ENCODE measurements at places on chromosomes 4 and X.

- DNase-seq: no peak
Observed at GRCh38 chr4:75686346-75686745, 13.1 kb upstream of the G3BP2 start.

DNA sequence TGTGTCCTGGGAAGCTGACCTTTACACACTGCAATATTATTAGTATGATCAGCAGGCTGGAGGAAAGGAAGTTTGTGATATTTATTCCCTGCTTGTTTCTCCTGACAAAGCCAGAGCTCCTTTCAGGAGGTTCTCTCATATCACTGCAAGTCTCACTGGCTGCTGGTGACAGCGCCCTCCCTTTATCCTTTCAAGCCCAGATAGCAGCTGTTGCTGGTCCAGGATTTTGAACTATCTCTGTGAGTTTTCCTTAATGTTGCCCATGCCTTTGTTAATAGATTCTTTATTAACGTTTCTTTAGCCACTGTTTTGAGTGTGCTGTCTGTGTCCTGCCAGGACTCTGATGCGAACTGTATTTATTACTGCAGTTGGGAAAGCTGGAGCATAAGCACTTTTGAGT, 518.7 kb downstream of the C4orf33 start:
- DNase-seq: no peak

- DNase-seq: no peak
Observed at GRCh38 chr4:97404876-97405523, 738.3 kb downstream of the STPG2 start.

DNA sequence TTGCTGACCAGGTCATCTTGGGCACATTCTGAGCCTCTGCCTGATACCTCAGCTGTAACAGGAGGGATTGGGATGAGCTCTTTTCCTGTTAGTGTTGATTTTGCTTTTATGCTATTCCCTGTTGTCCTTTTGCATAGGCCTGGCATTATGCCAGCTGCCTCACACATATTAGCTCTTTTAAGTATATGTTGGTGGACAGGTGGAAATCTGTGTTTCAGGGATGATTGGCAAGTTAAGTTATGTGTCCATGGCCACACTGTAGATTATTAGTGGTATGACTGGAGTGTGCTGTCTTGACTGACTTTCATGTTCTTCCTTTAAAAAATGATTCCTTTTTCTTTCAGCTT, 28.9 kb downstream of the NSD2 start:
- no peak for DNase-seq

DNA sequence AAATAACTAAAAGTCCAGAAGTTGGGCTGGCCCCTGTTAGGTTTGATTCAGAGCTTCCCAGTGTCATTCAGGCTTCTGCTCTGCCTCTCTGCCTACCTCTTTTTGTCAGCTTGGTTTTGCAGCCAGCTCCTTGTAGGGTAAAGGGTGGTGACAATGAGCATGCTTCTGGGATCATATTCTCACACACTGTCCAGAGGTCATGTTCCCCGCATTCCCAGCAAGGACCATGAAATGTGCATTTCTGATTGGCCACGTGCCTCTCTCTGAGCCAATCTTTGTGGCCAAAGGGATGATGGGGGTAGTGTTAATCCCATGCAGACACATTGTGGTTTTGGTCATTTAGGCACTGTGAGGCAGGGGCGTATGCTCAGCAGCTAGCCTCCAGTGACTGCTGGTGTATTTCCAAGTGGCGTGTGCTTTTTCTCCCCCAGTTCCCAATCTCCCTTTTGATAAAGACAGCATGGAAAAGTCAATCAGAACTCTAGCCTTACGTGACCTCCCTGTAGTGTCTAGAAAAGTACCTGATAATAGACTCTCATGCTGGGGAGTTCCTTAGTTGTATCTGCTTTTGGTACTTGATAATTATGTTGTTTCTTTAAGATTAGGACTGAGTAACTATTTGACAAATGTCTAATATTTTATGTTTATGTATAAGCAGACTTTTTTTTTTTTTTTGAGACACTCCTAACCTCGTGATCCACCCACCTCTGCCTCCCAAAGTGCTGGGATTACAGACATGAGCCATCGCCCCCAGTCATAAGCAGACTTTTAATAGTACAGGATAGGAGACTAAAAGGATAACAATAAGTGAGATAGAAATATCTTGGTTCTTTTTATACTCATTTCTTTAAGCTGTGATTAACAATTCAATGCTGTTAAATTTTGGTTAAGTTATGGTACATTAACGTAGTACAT, 57.8 kb downstream of the KIAA0232 start:
- DNase-seq: no peak

DNA sequence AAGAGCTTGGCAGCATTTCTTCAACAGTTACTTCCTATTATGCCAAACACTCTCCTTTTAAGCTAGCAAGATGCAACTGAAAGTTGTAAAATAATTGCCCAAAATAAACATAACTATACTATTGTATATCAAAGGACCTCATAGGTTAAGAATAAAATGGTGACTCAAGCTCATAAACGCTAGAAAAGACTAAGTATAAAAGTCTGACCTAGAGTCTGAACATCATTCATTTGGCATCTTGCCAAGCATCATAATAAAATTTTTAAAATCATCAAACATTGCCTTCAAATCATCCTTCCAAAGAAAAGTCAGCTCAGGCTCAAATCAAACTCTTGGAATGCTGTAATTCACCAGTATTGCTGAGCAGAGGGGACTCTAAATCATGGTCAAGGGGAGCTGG, 281.2 kb downstream of the QDPR start:
- DNase-seq: no peak

DNA sequence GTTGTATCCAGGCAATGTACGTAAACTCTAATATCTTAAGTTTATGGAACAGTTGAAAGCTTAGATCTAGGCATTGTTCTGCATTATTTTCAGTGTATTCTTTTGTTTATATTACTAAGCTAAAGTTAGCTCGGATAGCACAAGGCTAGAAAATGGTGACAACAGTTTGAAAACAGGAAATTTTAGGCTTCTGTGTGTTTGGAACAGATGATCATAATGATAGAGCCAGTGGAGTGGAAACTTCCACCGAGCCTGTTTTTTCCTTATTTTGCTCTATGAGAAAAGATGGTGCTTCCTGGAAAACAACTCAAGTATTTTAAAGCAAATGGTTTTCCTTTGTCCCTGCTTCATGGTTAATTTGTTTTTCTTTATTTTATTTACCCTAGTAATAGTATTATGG, 70.8 kb downstream of the GAB1 start:
- no peak for DNase-seq

- no peak for DNase-seq
Observed at GRCh38 chr4:147644471-147644870, 27.3 kb downstream of the TMEM184C start.

All from stimulated activated CD8-positive, alpha-beta memory T cell treated with anti-CD3 and anti-CD28 coated beads, Interleukin-4, amount 100 ng/mL, for 4 hours (primary cell).